Activated naive CD4-positive, alpha-beta T cell treated with Interleukin-2 at 50 U/mL for 16 hours (primary cell): ENCODE measurements at places on chromosomes 7 and 10.

DNA sequence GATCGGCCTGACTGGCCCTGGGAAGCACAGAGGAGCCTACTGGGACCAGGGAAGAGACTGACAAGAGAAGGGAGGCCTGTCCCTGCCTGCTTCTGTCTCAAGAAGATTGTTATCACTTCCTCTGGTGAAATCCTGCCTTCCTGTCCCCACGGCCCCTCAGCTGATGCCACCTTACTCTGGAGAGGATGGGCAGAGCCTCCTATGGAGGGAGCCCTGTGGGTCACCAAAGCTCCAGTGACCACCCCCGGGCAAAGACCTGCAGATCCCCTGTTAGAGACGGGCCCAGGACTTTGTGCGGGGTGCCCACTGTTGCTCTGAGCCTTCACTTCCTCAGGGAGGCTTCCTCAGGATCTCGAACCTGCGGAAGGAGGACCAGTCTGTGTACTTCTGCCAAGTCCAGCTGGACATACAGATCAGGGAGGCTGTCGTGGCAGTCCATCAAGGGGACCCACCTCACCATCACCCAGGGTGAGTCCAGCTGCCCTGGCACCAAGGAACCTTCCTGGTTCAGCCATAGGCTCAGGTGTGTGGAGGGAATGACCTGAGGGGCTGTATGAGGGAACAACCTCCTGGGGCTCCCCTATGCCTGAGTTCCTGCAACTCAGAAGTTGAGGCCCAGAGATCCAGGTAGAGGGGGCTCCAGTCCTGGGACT, 1.4 kb upstream of the PILRB start:
- no peak for DNase-seq

GRCh38 chr10:63094405-63094804, 38.7 kb upstream of the NRBF2 start:
- no peak for DNase-seq

GRCh38 chr7:134473861-134474291, 15.0 kb upstream of the AKR1B1 start:
- DNase-seq, result no peak

- no peak for DNase-seq
Measured at GRCh38 chr10:17914169-17915045, 37.3 kb upstream of the SLC39A12 start.

DNA sequence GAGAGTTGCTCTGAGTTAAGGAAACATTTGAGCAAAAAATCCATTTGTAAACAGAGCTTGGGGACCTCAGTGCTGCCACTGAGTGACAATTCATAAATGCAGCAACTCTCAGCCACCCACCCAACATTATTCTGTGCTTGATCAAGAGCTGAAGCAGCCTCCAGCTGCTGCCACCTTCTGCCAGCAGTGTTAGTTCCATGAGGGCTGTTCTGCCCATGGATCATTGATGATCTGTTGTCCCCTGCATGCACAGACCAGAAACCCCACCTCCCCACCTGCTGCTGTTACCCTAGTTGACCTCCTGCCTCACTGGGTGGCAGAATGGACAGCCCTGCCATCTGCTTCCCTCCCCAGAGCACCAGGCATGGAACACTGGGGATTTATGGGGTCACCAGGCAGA, 305.4 kb downstream of the KCNMA1 start:
- DNase-seq, result no peak

GRCh38 chr7:130486114-130486953, 5.6 kb upstream of the MEST start:
- peak; percentile 63 for DNase-seq

DNA sequence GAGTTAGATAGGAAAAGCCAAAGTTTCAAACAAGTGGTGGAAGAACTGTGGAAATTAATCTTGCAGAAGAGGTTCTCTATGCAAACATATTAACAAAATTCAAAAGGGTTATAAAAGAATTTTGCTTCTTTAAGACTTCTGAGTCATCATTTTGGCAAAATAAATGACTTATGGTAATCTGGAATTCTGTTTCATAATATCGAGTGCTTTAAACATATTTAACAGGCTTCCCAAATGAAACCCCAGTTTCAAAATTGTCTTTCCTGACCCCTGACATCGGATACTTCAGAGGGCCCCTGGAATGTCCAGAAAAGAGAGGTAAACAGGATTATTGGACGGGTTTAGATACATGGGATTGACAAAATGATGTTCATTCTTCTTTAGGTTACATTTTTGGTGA, 444.6 kb downstream of the HTR7 start:
- no peak for DNase-seq

DNA sequence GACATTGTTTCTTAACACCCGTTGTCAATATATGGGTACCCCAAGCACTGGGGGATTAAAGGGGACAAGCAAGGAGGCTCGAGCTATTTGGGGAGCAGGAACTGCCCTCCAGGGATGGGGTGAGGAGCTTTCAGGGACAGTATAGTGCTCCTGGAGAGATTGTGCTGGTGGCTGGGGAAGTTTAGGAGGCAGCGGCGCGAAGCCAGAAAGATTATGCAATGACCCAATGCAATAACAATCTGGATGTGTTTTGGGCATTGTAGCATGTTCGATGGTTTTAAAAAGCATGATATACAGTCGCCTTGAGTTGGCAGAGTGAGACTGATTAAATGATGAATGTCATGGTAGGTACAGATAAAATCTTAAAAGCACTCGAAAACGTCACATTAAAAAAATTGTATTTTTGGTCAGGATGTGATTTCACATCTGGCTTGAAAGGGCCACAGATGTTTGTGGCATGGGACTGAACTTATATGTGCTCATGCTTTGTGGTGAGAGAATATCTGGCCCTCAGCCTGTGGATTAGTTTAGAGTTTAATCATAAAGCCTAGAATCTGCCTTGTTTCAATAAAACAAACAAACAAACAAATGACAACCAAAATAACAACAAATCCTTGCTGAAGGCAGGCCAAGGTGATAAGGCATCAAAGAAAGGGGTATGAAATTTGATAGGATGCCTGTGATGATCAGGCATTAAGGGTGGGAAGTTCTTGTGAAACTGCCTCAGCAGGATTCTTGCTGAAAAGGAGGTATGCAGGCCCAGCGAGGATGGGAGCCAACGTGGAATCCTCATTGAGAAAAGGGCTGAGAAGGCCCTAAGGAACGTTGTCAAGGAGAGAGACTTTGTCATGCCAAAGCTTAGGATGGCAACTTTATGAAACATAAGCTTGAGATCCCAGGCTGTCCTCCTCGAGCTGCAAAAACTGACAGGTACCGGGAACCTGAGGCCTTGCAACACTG, 417.1 kb upstream of the KLF6 start:
- DNase-seq, result no peak

DNA sequence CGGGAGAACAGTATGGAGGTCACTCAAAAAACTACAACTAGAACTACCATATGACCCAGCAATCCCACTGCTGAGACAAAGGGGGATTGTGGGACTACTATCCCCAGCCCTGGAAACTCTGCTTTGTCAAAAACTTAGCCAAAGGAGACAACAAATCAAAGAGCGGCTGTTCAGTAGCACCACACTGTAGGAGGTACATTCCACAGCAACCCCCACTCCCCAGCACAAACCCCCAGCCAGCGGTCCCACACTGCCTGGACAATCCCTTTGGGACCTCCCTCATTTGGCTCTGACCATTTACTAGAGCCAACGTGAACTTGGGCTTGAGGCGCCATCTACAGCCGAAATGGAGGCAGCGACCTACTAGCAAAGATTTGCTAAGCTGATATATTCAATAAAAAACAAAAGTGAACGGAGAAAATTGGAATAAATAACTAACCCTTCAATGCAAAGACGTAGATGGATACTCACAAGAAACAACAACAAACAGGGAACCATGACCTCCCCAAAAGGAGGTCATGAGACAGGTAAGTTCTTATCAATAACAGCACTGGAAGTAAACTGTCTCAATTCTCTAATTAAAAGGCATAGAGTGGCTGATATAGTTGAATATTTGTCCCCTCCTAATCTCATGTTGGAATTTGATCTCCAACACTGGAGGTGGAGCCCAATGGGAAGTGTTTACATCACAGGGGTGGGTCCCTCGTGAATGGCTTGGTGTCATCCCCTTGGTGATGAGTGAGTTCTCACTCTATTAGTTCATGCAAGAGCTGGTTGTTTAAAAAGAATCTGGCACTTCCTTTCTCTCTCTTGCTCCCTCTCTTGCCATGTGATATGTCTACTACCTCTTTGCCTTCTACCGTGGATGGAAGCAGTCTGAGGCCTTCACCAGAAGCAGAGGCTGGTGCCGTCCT, 119.0 kb upstream of the KCNMA1 start:
- DNase-seq, result no peak

GRCh38 chr7:1160670-1161021, 650 bp upstream of the ZFAND2A start:
- no peak for DNase-seq

- no peak for DNase-seq
Measured at GRCh38 chr7:25716421-25716820, 435.6 kb upstream of the NFE2L3 start.

- DNase-seq, result no peak
Measured at GRCh38 chr10:43403911-43404703, 4.9 kb downstream of the HNRNPF start.
